ENCODE measurements at places on chromosomes 3 and 15.

GRCh38 chr3:53350652-53351051, 3.3 kb upstream of the DCP1A start:
- no peak for DNase-seq

DNA sequence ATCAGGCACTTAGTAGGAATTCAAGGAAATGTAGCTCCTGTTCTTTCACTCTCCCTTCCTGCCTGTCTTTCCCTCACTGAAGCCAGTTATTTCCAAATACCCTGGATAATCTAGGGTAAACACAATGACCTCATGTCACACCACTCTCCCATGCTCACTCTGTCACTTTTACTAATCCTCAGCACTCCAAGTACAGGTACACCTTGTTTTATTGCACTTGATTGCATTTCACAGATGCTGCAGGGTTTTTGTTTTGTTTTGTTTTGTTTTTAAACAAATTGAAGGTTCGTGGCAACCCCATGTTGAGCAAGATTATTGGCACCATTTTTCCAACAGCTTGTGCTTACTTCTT, 40.8 kb downstream of the PPM1L start:
- DNase-seq, result no peak

DNA sequence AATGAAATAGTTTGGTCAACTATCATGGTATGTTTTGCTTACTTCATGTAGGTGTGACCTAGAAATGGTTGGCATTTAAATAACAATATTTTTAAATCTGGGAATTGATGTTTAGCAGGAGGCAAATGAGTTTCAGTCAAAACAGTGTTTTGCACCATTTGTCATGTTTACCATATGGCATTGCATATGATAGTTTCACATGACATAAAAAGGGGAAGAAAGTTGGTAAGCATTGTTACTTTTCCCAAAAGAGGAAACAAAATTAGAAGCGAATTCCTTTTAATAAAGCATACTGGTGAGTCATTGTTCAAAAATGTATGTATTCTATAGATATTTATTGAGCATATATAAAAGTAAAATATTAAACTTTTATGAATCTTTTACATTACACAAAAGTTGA, 2.3 kb downstream of the RNF13 start:
- DNase-seq, result no peak

GRCh38 chr3:67030785-67031740, 33.0 kb downstream of the KBTBD8 start:
- no peak for DNase-seq

DNA sequence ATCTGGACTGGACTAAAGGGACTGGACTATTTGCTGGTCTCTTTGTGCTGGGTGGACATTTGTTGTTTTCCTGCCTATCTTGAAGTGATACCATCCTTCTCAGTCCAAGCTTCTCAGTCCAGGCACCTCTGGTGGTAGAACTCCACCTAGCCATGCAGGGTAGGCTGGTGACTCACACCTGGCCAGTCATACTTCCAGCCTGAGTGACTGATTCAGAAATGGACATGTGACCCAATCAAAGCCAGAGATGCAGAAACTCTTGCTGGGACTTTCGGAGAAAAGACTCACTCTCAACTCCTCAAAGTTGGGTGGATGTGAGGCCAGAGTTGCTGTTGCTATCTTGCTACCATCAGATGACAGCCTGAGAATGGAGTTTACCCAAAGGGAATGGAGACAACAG, 5.6 kb upstream of the ASB14 start:
- DNase-seq, result no peak

DNA sequence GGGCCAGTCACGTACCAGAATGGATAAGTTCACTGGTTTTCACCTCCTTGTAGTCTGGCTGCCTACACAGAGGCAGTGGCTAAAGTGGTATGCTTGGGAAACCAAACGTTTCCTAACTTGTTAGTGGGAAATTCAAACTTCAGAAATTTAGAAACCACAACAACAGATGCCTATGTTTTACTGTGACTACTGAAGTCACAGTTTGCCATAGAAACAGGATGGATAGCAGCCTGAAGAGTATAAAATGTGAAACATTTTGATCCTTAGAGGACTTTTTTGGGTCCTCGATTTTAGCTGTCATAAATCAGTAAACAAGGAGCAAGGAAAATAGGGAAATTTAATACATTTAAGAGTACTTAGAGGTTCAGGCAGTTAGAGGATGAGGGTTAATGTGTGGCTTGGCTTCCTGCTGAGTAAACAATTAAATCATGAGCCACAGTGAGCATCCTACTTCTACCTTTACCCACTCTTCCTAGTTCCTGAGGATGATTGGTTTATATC, 48.6 kb downstream of the CMSS1 start:
- DNase-seq, result no peak

- no peak for DNase-seq
These were observed 46.9 kb downstream of the RLBP1 start for GRCh38 chr15:89174476-89174875.

DNA sequence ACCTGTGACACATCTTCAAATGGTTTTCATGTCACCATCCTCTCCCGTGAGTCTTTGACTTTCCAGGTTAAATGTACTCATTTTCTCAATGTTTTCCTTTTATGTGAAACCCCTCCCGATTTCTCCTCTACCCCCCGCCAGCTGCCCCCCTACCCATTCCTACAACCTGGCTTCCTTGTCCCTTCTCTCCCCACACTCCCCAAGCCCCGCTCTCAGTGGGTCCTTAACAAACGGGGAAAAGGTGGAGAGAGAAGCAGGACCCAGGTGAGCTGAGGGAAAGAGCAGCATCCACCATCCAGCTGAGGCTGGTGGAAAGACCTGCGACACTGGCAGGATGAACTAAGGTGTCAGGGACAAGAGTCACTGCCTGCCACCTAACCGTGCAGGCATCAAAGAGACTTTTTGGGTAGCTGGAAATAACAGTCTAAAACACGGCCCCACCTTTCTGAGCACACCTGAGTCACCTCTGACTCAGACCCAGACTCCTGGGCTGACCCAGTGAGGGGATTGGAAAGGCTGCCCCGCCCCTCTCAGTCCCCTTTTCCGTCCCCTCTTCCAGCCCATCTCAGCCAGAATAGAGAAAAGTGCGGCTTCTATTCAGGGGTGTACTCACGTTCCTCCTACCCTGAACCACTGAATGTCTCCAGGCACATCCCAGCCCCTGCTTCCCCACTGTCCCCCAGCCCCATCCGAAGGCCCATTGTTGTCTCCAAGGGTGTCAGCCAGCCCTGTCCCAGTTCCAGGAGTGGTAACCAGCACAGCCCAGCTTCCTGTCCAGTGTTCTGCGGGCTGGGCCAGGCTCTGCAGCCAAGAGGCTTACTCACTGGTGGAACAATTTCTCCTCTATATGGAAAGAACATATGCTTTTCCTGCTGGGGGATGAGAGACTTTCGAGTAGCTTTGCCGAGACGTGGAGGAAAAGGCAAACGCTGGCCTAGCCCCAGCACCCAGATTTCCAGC, 20.4 kb downstream of the ISG20 start:
- no peak for DNase-seq

- DNase-seq, result peak; percentile 65
These were observed at the start of gene GOLGA8A for GRCh38 chr15:34437687-34438086. TSS of gene GOLGA8A (minus strand) at chr15:34437808. CDS start at chr15:34389691, 48,117 bp downstream.

- DNase-seq, result no peak
These were observed 19.7 kb upstream of the STIMATE start for GRCh38 chr3:52917044-52917443.

DNA sequence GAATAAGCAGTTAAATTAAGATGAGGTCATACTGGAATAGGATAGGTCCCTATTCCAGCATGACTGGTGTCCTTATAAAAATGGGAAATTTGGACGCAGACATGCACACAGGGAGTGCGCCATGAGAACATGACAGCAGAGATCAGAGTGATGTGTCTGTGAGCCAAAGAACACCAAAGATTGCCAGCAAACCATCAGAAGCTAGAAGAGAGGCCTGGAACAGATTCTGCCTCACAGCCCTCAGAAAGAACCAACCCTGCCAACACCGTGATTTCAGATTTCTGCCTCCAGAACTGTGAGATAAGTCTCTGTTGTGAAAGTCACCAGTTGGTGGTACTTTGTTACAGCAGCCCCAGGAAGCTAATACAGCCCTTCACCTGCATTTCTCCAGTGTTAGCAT, 34.7 kb downstream of the EPHB1 start:
- peak; percentile 86 for DNase-seq

- no peak for DNase-seq
These were observed 324.2 kb upstream of the ATP11B start for GRCh38 chr3:182469086-182469485.

DNA sequence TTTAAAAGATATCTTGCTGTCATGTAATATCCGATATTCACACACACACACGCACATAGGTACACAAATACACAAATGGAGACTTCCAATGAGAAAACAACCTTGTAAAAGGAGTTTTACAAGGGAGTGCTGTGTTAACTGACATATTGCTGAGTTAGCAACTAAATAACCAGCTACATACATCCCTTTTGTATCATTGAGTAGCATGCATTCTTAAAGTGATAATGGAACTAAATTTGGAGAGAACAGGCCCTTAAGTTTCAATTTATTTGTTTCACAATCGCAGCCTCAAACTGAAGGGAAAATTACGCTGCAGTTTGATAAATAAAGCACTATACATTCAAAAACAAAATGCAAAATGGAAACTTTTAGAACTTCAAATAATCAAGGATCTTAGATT, 1046.0 kb upstream of the NR2F2 start:
- no peak for DNase-seq

GRCh38 chr3:186418671-186419145, 56.7 kb upstream of the DGKG start:
- no peak for DNase-seq

GRCh38 chr15:91946581-91947292, 93.2 kb downstream of the SLCO3A1 start:
- no peak for DNase-seq

GRCh38 chr15:60701261-60702019, 222.5 kb upstream of the ICE2 start:
- DNase-seq, result no peak

DNA sequence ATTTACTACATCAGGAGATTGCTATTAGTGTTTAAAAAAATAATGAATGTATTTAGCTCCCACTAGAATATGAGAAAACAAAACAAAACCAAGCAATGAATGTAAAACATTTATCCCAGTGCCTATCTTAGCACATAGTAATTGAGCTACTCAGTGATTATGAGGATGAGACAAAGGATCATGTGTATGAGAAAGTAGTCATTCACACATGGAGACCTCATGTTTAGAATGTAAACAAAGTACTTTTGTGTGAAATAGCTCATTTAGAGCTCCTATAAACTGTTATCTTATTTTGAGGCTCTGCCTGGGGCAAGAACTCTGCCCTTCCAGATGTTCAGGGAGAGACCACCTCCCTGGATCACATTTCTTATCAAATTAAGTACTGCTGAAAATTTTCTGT, 236.8 kb downstream of the LRRN1 start:
- no peak for DNase-seq

GRCh38 chr15:25939122-25939521, 76.0 kb upstream of the ATP10A start:
- DNase-seq, result no peak

DNA sequence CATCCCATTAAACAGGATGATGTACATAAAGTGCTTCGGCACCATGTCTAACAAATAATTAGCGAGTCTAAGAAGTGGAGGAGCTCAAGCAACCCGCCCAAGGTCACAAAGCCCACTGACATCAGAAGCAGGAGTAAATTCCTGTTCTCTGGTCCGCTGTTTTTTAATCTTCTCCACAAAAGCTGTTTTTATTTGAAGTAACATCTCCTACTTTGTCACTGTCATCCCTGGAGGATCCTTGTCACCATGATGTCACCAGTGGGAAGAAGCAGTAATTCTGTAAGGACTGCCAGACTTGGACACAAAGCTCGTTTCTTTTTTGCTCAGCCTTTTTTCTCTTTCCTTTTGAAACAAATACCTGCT, 216.2 kb downstream of the STT3B start:
- no peak for DNase-seq

- DNase-seq, result no peak
These were observed 17.3 kb downstream of the ESYT3 start for GRCh38 chr3:138451595-138452162.

GRCh38 chr3:53044711-53045517, 959 bp downstream of the SFMBT1 start:
- DNase-seq, result no peak

- no peak for DNase-seq
These were observed 24.0 kb downstream of the GOLIM4 start for GRCh38 chr3:168071591-168072322.

DNA sequence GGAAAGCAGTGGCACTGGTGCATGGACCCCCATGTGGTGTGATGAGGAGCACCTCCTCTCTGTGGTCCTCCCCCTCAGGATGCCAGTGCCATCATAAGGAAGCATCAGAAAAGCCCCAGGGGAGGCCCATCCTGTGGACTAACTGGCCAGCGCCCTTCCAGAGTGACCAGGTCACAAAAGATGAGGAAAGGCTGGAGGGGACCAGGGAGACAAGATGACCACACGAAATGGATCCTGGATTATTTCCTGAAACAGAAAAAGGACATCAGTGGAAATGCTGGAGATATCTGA, 56.4 kb downstream of the TPRA1 start:
- no peak for DNase-seq

- no peak for DNase-seq
These were observed 42.9 kb upstream of the RPL32 start for GRCh38 chr3:12884186-12884680.

GRCh38 chr3:180246688-180247195, 210.0 kb upstream of the PEX5L start:
- DNase-seq, result no peak

DNA sequence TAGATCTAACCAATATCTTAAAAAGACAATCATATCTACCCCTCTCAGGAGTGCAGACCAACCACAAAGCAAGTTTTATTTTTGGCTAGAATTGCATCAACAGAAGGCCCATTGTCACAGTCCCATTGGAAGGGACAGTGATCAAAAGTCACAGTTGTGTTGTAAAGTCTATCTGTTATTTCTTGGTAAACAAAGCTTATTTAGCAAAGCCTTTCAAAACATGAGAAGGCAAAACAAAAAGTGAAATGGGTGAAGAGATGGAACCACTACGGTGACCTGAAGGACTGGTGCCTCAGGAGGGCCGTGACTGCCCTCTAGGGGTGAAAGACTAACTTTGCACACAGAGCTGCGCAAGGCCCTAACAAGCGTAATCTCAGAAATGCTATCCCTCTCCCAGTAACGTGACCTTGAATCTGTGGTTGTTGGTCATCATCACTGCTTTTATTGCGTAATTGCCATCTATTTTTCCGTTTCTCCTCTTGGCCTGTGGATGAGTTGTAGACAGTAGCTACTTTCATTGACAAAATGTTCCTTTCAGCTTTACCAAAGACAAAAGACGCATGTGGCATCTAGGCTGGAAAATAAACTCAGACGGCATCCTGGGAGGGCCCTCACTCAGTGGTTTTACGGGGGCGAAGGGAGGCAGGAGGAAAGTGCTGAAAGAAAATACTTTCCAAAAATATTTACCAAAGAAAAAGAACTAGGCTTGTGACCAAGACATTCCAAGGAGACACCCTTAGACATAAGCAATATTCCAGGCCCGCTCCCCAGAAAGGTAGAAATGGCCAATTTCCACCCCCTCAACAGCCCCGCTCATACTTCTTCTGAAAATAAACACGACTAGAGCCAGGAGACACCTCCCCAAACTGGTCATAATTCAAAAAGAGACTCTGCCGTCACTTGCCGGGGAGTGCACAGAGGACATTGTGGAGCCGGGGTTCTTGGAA, 79.4 kb downstream of the FRMD4B start:
- peak; percentile 3 for DNase-seq

GRCh38 chr3:9173445-9173844, 76.0 kb downstream of the SRGAP3 start:
- DNase-seq, result no peak

- DNase-seq, result no peak
These were observed 32.3 kb downstream of the ALDH1L1 start for GRCh38 chr3:126147932-126148683.

Data from NCI-H446 treated with DMSO at 0.1 percent for 48 hours (cell line).